ENCODE measurements at places on chromosomes 5 and 9.
A peak's percentile ranks its signal among the peaks of the same experiment; 100 is the strongest.

DNA sequence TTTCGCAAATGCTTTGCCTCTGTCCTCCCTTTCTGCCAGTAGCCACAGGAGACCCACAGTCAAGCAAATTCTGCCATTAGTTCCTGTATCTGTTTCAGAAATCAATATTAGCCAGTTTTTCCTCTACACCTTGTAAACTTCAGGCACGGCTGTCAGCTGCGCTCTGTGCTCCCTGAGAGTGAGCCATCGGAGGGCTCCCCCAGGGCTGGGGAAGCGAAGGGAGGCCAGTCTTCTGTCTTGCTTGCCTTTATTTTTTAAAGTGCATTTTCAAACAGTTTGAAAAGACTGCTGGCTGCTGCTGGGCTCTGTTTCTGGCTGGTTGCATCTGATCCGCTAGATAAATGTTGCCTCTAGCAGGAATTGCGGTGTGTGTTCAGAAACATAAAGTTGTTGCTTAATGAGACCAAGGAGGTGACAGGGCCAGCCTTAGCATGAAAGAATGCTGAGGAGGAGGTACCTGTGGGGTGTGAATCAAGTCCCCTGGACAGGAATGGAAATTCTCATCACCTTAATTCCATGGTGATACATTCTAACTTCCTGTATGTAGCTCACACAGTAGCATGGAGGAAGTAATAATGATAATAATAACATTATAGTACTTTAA lies 421.7 kb upstream of the KIF2A start:
- no peak for DNase-seq

GRCh38 chr9:20379804-20380225 lies 242.5 kb downstream of the MLLT3 start:
- no peak for DNase-seq

DNA sequence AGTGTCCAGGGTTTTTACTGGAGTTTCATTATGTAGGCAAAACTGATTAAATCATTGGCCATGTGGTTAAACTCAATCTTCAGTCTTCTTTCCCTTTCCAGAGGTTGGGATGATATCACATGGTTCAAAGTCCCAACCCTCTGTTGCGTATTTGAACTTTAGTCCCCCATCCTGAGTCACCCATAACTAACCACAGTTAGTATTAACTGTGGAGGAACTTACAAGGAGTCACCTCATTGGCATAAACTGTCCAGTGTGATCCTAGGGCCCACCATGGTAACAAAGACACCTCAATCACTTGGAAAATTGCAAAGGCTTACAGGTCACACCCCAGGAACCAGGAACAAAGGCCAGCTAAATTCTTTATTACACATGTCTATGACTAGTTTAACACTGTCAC lies 188.5 kb downstream of the COX7C start:
- no peak for DNase-seq

DNA sequence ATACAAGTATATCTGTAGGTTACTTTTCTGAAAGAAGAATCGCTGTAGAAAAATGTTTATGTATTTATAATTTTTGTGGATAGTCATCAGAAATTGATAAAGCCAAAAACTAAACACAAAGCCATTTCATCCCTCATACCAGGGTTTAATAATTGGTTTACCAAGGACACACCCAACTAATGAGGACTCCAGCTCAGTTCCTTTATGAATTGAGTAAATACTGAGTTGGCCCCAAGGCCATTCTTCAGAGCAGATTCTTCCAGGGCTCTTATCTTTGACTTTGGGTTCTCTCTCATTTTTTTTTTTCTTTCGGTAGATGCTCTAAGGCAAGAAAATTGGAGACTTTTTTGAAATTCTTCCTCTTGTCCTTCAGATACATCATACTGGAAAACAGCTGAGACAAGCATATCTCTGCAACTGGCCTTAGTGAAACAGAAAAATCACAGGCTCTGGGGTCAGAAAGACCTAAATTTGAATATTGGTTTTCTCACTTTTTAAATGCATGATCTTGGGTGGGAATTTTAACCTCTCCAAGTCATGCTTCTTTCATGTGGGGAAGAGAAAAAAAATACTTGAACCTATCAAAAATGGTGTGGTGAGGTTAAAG lies 401.8 kb downstream of the ARHGEF28 start:
- no peak for DNase-seq

DNA sequence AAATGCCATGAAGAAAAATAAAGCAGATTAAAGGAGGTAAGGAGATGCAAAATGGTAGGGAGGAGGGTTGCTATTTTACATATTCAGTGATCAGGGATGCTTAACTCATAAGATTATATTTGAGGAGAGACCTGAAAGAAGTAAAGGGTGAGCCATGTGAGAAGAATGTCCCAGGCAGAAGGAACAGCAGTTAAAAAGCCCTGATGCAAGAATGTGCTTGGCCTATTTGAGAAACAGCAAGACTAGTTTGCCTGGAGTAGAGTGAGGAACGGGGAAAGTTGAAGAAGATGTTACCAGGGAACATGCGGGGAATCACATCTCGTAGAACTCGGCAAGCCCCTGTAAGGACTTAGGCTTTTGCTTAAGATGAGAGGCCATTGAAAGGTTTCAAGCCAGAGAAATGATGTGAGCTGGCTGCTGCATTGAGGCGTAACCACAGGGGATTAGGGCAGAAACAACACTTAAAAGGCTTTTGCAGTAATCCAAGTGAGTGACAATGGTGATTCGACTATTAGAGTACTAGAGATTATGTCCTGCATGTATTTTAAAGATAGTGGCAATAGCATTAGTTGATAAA lies 198.7 kb downstream of the VPS13A start:
- no peak for DNase-seq

- peak; percentile 10 for DNase-seq
Measured at GRCh38 chr9:34127035-34127948, 794 bp upstream of the DCAF12 start.

- no peak for DNase-seq
Measured at GRCh38 chr5:120158211-120158610, 305.9 kb upstream of the PRR16 start.

- no peak for DNase-seq
Measured at GRCh38 chr9:116928884-116929283, 241.8 kb downstream of the TRIM32 start.

DNA sequence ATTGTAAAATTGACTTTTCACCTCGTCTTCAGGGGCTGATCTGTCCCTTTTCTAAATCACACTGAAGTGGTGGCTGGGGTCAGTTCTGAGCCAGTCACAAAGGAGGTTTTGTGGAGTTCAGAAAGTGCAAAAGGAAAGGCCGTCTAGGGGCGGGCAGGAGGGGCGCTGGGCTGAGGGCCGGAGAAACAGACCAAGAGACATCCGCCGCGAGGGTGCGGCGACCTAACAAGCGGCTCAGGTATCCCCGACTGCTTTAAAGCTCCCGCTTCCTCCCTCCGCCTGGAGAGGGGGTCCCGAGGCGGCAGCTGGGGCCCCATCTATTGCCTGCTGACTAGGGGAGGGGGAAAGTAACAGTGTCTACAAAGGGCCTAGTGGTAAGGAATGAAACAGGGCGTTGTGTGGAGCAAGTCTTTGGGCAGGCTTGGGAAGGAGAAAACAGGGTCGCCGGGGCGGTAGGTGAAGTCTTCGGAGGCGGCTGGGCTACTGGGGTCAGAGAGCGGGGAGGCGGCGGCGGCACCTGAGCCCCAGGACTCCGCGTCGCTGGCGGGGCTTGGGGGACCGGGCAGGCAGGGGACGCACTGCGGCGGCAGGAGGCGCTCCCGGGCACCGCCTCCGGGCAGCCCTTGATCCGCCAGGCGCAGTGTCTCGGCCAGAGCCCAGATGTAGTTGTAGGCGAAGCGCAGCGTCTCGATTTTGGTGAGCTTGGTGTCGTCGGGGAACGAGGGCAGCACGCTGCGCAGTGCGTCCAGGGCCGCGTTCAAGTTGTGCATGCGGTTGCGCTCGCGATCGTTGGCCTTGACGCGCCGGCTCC lies 950 bp downstream of the NEUROG1 start:
- DNase-seq, result no peak

DNA sequence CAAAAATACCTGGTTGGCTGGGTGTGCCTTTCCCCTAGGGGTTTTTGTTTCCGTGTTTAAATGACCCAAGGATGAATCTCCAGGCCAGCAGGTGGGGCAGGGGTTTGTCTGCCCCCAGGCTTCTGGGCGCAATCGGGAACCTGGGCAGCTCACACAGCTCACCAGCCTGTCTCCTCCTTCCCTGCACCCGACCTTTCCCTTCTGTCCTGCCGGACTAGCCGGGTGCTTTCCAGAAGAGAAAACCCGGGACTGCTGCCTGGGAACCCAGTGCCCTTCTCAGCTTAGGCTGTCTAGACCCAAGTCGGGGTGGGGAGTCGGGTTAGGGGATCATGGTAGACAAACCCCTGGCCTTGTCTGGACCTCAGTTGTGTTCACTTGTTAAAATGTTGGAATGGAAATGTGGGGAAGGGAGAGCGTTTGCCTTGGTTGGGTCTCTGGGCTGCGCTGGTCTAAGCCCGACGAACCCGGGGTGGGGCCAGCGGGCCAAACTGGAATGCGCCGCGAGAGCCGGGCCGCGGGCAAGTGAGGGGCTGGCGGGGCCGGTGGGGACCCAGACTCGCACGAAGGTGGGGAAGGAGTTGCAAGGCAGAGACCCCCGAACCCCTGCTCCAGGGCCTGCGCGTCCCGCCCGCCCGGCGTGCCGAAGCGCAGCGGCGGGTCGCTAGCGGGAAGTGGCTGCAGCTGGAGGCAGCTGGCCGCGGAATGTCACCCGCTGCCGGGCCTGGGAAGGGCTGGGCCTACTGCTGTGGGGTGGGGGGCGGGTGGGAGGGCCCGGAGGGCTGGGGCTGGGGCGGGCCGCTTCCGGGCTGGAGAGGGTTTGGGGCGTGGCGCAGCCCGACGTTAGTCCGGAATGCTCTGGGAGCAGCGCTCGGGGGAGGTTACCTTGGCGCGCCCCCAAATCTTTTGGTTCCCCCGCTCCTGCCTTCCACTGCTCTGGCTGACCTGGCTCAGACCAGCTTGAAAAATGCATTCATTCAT lies 84.6 kb downstream of the DAB2IP start:
- no peak for DNase-seq

DNA sequence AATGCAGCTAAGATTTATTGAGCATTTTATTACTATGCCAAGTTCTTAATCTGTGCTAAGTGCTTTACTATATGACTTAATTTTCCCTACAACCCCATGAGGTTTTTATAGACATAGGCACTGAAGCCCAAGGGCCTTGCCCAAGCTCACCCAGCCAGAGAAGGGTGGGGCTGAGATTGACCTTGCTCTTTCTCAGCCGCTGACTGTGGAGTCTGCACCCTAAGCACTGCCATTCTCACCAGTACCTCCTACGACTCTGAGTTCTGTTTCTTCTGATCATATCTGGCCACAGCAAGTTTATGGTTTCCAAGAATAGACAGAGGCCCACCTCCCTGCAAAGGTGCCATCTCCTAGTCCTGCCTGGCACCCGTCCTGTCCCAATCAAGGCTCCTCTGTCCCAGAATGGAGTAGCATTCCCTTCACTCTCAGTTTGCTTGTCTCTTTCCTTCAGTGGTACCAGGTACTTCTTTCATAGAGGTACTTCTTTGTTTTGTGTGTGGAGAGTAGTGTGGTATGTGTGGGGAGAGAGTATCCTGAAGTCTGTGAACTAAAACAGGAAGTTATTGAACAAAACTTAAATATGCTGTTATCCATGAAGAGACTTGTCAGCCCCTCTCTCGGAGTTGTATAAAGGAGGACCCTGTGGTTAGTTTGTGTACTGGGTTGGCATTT lies 42.6 kb downstream of the CSF1R start:
- no peak for DNase-seq

- DNase-seq, result peak; percentile 25
Measured at GRCh38 chr5:63401436-63402046, 560.7 kb downstream of the HTR1A start.
